ENCODE measurements at places on chromosomes 4 and X. TPM values are rescaled to one million over a fixed set of nuclear protein-coding genes. Genes with fewer than 3 reads are reported as not detected.

- DNase-seq, result no peak
These were observed 33.2 kb upstream of the TBC1D14 start for GRCh38 chr4:6876440-6876839.

Gene OCRL
- total RNA-seq, result 34.3 TPM

- DNase-seq, result no peak
These were observed 44.8 kb downstream of the ARHGAP10 start for GRCh38 chr4:147776716-147777115.

Gene HTR2C
- not detected for total RNA-seq

DNA sequence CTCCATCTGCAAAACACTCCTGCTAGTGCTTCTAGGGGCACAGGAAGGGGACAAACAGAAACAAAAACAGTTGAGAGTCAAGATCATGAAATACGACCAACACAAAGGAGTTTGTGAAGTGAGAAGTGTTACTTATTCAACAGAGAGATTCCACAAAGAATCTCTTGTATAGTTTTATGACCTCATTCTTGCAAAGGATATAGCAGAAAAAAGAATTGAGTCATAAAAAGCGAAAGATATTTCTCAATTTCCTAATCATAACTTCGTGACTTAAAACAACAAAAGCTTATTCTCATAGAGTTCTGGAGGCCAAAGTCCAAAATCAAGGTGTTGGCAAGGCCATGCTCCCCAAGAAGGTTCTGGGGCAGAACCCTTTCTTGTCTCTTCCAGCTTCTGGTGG lies 40.7 kb downstream of the TIGD4 start:
- DNase-seq, result no peak

- DNase-seq, result peak; percentile 85
These were observed 147.6 kb upstream of the FRG1 start for GRCh38 chr4:189792924-189793618.

Gene FGFRL1
- total RNA-seq, result 20.9 TPM

DNA sequence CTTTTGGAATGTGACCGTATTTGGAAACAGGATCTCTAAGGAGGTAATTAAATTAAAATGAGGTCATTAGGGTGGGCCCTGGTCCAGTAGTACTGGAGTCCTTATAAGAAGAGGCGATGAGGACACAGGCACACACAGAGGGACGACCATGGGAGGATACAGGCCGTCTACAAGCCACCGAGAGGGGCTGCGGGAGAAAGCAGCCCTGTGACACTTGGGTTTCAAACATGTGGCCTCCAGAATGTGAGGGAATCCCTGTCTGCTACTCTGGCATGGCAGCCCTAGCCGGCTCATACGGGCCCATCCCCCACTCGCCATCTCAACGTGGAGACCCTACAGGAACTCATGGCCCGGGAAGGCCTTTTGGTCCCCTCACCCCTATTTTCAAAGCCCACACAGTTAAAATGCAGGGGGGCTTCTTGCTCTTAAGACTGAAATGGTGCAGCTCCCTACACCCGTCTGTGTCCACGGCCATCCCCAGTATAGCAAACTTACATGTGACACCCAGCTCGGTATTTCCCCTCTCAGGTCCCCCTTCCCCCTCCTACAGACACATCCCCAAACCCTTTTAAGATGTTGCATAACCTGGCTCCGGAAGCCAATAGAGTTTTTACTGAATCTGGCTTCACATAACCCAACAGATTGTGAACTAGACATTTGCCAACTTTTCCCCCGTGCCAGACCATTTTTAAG lies 124.1 kb upstream of the TBL1X start:
- DNase-seq, result peak; percentile 28

Gene REELD1
- total RNA-seq, result not detected

DNA sequence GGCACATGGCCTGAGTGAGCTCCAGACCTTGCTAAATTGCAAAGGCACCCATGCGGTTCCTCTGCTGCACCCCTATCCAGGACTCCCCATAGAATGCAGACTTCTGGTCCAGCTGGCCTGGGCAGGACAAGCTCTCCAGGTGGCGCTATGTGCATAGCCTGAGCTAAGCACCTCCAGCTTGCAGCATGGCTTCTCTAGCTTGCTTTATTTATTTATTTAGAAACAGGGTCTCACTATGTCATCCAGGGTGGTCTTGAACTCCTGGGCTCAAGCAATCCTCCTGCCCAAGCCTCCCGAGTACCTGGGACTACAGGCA lies 5.5 kb upstream of the WFS1 start:
- DNase-seq, result no peak

Gene PRPS2
- 1.8 TPM for total RNA-seq

Gene RASSF6
- not detected for total RNA-seq
